ENCODE measurements at places on chromosomes 3 and 15.

DNA sequence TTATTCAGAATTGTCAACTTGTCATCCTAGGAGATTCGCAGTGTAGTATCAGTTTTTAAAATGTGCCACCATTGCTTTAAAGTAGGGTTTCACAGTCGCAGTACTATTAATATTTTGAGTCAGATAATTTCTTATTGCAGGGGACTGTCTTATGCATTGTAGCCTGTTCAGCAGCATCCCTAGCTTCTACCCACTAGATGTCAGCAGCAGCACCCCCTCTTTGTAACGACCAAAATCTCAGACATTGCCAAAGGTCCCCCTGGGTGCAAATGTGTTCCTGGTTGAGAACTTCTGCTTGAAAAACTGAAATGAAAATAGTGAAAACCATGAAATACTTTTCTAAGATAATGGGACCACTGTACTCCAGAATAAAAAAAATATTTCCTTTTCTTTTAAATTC lies 474.8 kb downstream of the CNTN3 start:
- DNase-seq: no peak

- DNase-seq: no peak
Observed at GRCh38 chr15:90690585-90690984, 26.6 kb upstream of the BLM start.

DNA sequence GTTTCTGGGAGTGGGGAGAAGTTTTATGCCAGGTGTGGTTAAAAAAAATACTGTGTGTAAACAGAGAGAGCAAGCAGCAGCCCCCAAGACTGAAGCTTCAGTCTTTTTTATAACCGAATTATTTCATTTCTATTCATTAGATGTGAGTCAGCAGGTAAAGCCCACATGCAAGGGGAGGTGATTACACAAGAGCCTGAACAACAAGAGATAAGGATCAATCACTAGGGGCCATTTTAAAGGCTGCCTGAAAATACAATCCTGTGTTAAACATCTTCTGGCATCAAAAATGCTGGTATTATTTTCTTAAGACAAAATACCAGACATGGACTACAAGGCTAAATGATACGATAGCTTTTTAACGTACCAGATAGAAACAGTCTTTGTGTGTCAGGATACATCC lies 217.3 kb downstream of the SUCLG2 start:
- no peak for DNase-seq

- no peak for DNase-seq
Observed at GRCh38 chr15:98803228-98804056, 155.1 kb downstream of the IGF1R start.

- DNase-seq: no peak
Observed at GRCh38 chr3:195162033-195162669, 108.8 kb downstream of the XXYLT1 start.

GRCh38 chr3:15272426-15273196 lies 59.8 kb downstream of the SH3BP5 start:
- DNase-seq: no peak

DNA sequence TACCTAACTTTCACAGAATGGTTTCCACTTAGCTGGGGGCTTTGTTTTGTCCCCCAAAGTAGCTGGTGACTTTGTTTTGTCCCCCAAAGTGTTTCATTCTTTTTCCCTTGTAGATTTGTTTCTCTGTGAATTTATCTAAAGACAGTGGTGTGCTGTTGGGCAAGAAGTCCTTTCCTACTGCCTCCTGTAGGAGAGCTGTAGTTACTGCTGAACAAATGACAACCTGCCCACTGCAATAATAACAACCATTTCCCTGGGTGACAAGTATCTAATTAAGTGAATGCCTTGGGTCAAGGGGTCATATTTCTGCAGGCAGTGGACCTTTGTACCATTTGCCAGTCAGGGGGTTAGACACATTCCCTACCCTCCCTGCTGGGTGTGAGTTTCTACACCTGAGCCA lies 125.4 kb upstream of the BFSP2 start:
- no peak for DNase-seq

GRCh38 chr3:155352900-155353490 lies 59.5 kb upstream of the STRIT1 start:
- peak; percentile 69 for DNase-seq

All from NCI-H526 (cell line).